ENCODE measurements at places on chromosomes 11 and 22.

DNA sequence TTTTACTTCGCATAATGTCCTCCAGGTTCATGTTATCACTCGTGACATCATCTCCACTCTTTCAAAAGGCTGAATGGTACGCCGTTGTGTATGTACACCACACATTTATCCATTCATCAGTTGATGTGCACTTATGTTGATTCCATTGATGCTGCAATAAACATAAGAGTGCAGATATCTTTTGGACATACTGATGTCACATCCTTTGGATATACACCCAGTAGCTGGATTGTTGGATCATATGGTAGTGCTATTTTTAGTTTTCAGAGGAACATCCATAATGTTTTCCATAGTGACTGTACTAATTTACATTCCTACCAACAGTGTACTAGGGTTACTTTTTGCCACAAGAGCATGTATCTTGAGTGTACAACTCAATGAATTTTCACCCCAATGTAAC, 25.0 kb upstream of the NELL1 start:
- DNase-seq = no peak

DNA sequence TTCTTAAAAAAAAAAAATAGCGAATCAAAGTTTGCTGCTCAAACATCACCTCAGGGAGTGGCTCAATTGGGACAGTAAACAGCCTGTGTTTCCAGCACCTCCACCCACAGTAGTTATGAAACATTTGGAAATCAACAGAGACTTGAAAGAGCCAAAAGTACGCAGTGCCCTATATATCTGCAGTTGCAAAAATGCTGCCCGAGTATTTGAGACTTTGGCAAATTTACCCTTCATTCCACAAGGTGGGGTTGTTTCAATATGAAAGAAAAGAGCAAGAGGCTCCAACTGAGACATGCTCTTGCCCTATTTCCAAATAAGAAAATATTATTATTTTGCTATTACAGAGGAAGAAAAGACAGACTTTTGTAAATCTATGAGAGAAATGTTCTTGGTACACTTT, 851.1 kb upstream of the RAG2 start:
- no peak for DNase-seq

- no peak for DNase-seq
Observed at GRCh38 chr11:34300926-34301295, 56.9 kb downstream of the ABTB2 start.

GRCh38 chr11:42812361-42812760, 499.4 kb upstream of the API5 start:
- no peak for DNase-seq

DNA sequence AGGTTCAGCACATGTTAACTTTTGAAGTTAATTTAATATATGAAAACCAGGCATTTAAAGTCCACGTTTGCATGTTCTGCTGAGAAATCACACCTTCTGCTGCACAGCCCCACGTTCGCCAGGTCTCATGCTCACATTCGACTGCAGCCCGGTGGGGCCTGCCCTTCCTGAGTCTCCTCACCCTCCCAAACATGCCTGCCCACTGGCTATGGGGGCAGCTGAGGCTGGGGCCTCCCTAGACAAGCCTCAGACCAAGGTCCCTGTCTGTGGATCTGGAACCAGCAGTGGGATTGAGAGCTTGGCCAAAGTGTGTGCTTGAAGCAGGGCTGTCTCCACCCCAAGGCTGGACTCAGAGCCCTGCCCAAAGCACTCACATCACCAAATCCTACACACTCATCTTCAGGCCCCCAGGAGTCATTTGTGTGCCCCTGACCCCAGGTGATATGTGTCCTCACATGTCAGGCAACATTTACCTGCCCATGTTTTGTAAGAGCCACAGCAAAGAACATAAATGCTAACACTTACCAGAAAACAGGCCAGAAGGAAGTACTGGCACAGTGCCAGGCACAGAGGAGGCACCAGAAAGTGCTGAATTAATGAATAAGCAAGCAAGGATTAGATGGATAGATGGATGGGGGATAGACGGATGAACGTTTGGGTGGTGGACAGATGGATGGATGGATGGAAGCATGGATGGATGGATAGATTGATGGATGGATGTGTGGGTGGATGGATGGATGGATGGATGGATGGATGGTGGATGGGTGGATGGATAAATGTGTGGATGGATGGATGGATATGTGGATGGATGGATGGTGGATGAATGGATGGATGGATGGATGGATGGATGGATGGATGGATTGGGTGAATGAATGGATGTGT, 9.4 kb upstream of the FADD start:
- DNase-seq = no peak

DNA sequence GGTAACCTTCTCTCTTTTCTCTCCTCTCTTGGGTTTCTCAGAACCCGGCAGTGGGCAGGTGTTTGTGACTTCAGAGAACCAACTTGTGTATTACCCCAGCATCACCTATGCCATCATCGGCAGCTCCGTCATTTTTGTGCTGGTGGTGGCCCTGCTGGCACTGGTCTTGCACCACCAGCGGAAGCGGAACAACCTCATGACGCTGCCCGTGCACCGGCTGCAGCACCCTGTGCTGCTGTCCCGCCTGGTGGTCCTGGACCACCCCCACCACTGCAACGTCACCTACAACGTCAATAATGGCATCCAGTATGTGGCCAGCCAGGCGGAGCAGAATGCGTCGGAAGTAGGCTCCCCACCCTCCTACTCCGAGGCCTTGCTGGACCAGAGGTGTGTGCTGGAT, 62.2 kb downstream of the COMMD9 start:
- DNase-seq = no peak

- no peak for DNase-seq
Observed at GRCh38 chr11:12117200-12117599, 6.8 kb downstream of the MICAL2 start.

DNA sequence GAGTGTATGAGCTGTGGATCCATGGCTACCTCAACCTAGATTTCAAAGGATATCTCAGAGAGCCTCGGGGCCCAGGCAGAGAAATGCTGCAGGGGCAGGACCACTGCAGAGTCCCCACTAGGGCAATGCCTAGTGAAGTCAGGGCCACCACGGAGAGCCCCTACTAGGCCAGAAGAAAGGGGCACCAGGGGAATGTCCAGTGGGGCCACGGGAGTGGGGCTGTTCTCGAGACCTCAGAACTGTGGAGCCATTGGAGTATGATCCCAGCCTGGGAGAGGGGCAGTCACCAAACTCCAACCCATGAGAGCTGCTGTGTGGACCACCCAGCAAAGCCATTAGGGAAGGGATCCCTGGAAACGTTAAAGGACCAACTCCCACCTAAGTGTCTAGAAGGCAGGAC, 24.5 kb downstream of the RTL6 start:
- no peak for DNase-seq

- no peak for DNase-seq
Observed at GRCh38 chr11:112997857-112998466, 36.7 kb downstream of the NCAM1 start.

DNA sequence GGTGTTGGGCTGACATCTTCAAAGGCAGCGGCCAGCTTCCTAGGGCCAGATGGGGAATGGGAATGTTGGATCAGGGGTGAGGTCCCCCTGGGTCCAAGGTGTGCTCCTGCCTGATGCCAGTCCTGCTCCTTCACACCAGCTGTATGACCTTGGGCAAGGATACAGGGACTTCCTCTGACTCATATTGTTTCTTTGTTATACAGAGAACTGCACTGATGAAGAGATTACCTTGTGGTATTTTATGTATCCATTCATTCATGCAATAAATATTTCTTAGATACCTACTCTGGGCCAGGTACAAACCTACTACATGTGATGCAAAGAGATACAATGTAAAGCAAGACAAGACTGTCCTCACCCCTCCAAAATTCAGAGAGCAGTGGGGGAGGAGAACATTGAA, 3.9 kb upstream of the OPCML start:
- DNase-seq = no peak

GRCh38 chr11:113457784-113458183, 17.4 kb downstream of the DRD2 start:
- DNase-seq = no peak

DNA sequence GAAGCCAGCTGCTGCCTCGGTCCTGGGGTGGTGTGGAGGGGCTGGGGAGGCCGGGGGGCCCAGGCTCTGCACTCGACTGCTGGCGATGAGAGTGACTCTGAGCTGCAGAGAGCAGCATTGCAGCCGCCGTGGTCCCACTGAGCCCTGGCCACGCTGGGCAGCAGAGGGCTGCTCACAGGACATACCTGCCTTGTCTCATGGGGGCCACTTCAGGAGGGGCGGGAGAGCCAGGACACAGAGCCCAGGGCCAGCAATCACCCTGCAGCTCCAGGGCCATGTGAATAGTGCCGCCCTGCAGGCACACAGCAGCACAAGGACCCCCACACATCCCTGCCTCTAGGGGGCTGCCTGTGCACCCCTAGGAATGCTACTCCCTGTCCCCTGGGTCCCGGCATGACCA, 147.0 kb downstream of the CRYBB2 start:
- no peak for DNase-seq

Measured in 8988T (cell line).